ENCODE measurements at places on chromosomes 11 and 22.

- DNase-seq = no peak
Measured at GRCh38 chr11:60594998-60595642, 79.9 kb downstream of the MS4A13 start.

DNA sequence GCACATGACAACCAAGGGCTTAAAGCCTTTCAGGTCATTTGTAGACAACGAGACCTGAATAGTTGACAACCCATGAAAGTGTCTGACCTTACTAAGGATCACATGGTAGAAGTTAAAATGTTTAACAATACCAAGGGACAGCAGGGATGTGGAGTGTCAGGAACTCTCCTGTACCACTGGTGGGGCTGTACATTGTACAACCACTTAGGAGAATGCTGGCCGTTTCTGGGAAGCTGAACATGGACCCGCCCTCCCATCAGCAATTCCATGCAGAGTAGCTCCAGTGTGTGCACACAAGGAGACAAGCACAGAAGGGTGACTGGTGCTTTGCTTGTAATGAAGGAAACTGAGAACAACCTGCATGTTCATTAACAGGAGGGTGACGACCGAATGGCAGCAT is 162.9 kb downstream of the MPPED1 start:
- DNase-seq = no peak

DNA sequence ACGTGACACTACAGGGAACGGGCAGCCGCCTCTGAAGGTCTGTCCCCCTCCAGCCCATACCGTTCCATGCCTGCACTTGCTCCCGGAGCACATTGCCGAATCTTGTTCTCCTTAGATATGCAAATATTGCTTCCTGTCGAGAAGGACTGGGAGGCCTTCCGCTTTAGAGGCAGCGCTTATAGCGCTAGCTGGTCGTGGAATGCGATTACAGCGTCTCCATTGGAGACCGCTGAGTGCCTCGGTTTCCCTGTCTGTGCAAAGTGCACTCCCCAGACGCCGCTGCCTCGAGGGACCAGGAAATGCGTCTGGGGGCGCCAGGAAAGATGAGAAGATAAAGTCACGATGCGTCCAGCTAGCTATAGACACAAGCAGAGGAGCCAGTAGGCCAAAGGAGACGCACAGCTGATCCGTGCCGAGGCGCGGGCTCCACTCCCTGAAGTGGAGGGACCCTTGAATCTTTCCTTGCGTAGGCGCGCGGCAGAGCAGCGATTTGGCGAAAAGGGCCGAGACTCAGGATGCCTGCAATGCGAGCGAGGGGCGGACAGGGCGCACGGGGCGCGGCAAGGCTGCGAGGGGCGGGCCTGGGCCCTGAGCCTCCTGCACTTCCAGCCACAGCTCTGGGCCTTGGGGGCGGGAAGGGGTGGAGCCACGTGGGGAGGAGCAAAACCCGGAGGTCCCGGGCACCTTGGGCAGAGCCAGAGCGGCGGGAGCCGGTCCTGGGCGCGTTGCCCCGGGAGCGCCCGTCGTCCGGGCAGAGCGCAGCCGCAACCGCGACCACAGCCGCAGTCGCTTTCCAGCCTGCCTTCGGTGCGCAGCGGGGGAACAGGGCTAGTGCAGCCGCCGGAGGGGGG is at the start of gene RASSF10:
Gene RASSF10, plus strand, starts transcription at position 692 of the 851 bp plus-strand sequence. CDS start 261 bp downstream, outside the sequence.
- no peak for DNase-seq

GRCh38 chr11:62680825-62681240 is 2.0 kb upstream of the UBXN1 start:
- DNase-seq = peak; percentile 78
